ENCODE measurements at places on chromosomes 6 and 20. TPM values are rescaled to one million over a fixed set of nuclear protein-coding genes. Genes with fewer than 3 reads are reported as not detected.

HLA-DQA1 gene
- not detected for total RNA-seq

DNA sequence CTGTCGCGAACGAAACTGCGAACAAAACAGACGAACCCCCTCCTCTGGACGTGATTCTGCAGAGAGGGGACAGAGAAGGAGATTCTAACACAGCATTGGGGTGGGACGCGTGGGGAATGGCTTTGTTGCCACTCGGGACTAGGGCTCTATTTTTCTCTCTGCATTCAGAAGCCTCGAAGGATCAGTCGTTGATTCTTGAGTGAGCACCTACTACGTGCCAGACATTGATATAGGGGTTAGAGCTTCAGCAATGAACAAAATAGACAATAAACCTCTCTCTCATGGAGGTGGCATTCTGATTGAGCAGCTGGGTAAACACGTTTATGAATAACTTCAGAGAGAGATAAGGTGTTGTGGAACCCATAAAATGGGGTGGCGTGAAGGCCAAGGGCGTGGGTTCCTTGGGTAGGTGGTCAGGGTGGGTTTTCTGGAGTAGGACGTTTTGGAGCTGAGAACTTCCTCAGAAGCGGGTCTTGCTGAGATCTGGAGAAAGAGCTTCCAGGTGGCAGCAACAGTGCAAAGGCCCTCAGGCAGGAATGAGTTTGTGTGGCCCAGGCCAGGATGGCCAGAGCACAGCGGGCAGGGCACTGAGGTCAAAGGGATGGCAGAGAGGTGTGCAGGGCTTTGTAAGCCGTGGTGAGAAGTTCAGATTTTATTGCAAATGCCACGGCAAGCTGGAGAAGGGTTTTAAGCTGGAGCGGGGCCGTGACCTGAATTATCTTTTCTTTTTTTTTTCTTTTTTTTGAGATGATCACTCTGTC is 884 bp downstream of the SLC2A10 start:
- no peak for DNase-seq

DNA sequence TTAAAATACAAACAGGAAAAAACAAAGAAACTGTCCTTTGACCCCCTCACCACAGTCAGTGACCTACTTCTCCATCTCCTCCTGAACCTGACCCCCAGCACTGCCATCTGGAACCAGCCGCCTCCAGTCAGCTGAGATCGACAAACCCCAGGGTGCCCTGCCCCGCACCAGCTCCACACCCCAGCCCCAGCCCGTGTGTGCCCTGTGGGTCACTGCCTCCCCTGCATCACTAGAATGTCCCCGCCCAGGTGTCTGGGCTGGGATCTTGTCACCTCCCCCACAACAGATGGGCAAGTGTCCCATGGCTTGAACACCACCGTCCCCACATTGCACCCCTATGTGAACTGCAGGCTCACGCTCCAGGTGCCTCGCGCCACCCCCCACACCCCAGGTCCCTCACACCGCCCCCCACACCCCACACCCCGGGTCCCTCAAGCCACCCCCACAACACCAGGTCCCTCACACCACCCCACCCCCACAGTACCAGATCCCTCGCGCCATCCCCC is 13.3 kb downstream of the TAF4 start:
- DNase-seq, result no peak

GRCh38 chr20:48805286-48805685 is 22.5 kb downstream of the PREX1 start:
- no peak for DNase-seq

- DNase-seq, result no peak
Observed at GRCh38 chr6:30042476-30042875, 18.6 kb upstream of the POLR1H start.

All from osteocyte (in vitro differentiated cells).